ENCODE measurements at places on chromosomes 3 and 15.

DNA sequence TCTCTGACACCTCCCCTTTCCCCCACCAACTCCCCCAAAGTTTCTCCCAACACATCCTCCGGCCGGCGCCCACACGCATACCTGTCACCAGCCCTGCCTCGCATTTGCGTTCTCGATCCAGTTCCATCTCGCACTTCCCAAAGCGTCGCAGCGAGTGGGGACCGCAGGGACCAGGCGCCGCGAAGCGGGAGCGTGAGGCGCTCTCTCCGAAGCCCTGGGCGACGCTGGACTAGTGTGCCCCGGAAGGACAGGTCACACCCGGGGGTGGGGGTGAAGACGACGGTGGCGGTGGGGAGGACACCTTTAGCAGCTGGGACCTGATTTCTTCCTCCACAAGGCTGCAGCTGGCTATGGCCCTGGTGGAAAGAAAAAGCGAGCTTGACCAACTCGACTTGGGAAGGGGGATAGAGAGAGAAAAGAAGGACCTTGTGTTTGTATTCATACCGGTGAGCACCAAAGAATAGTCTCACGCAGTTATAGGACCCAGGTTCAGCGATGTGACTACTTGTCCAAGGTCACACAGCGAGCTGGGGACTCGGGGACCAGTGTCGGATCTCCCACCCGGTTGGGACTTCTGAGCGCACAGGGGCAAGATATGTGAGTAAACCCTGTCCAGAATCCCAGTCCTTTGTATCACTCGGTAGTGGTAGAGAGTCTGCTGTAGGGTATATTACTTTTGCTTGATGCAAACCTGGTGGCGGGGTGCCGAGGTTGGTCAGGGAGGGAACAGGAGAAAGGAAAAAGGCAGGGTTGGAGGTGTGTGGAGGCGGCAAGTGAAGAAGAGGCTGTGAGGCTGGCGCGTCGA, 607 bp upstream of the GHSR start:
- DNase-seq: no peak

DNA sequence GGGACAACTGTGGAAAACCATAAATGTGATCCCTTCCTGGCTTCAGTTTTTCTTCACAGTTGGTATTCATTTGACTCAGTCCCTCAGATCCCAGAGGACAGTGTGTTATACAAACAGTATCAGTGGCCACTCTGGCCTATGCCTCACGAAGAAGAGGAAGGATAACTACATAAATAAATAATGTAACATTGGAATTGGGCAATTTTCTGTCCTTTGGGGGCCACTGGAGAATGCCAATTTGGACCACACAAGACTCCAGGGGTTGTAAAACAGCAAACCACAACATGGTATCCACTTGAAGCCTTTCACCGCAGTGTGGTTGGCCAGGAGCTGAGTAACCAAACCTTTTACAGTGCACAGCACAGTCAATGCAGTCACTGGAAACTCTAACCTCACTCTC, 1077.0 kb downstream of the ROBO2 start:
- DNase-seq: no peak

DNA sequence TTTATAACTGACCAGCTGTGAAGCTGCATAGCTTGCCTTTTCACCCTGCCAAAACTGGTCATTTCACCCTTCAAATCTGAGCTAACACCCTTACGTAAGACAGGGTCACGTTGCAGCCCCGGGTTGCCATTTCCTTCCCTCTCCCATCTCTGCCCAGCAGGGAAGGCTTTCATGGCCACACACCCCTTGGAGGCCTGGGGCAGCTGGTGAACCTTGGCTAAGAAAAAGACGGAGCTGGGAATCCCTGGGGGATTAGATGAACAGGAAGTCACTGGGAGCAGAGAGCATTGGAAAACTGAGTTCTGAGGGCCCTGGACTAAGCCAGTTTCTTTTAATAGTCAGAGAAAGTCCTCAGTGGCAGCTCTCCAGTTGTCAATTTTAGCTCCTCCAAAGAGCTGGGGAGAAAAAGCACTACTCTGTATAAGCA, 67.8 kb downstream of the TTC23 start:
- no peak for DNase-seq

GRCh38 chr15:25944386-25944785, 81.3 kb upstream of the ATP10A start:
- no peak for DNase-seq

DNA sequence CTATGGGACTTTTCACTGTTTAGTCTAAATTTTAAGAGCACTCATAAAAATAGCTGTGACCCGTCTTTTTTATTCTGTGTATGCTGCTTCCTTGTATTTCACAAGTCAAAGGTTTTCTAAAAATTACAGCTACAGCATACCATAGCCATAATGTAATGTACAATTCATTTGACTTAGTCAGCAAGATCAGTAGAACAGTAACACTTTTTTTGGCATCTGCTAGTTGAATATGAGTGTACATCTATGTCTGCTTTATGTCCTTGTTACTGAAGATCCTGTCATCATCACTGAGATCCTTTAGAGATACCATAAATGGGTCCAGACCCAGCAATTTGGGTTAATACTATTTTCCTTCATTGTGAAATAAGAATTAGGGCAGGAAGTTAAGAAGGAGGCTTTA, 42.2 kb downstream of the CMSS1 start:
- DNase-seq: peak; percentile 88

- no peak for DNase-seq
Observed at GRCh38 chr15:73598530-73599160, 34.5 kb downstream of the NPTN start.

DNA sequence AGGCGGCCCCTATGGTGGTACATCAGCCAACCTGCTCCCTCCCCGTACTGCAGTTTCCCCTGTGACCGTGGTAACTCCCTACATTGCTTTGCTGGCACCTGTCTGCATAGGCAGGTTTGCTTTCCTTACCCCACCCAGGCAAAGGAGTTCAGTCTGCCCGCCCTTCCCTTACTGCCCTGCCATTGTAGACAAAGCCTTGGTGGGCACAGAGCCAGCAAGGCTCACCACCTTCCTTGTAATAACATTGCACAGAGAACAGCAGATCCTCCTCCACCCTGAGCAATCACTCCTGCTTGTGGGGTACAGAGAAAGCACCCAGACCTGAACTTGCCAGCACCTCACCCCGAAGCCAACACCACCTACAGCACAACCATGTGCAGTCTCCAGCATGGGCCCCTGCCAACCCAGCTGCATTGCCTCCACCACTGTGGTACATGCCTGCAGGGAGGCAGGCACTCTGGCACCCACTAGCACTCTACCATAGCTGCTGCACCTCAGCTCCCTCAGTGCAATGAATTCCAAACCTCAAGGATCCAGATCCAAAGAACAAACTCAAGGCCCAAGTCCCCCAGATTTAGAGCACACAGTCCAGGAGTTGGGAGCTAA, 192.7 kb upstream of the KCNMB2 start:
- peak; percentile 26 for DNase-seq

DNA sequence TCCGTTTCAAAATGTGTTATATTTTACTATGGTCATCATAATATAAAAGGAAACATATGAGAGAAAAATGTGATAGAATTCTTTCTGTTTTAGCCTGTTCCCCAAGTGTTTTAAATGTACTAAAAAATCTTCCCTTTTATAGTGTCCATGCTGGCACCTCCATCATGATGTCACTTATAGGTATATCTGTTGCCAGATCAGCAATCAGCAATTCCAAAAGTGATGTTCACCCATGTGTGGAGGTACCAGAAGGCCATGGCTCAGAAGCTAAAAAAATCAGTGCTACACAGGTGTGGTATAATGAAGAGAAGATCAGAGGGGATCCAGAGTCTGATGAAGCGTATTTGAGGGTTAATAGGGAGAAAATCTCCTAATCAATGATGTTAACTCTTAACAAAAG, 1.1 kb upstream of the GPR15 start:
- DNase-seq: no peak
